ENCODE measurements at places on chromosomes 16 and 17. TPM values are rescaled to one million over a fixed set of nuclear protein-coding genes. Genes with fewer than 3 reads are reported as not detected.

DNA sequence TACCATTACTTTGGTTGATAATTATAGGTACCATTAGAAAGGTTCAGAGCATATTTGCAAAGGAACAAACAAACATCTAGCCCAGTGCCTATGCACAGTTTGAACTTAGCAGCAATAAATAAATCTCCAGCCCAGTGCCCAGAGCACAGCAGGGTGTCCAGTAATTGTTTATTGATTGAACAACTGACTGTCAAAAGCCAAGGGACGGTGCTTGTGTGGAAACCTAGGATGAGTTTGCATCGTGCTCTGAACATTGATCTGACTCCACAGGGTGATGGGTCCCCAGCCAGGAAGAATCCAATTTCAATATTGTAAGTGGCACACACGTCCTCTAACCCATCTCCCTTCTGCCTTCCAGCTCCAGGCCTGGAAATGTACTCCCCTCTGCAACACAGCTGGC, 625.5 kb upstream of the C16orf82 start:
- DNase-seq, result no peak

- DNase-seq, result no peak
Observed at GRCh38 chr16:55479430-55480140, 587 bp downstream of the MMP2 start.

DNA sequence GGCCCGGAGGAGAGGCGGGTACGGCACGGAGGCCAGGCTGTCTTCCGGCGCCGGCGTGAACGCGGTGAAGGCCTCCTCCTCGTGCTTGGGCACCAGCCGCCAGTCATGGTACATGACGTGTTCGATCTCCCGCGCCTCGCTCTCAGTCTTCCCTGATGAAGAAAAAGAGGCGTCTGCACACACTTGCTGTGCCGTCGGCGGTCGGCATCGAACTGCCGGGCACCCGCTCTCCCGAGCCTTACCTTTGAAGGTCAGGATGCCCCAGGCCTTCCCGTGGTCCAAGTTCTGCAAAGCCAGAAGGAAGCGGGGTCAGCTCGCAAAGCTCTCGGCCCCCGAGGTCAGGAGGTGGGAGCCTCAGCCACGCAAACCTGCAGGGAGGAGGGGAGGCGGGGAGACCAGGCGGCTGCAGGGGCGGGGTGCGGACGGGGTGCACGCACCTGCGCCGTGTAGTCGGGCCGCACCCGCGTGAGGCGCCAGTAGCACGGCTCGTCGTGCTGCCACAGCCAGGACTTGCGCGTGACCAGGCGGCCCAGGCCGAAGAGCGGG, at the start of gene EME2:
Gene EME2, plus strand, starts transcription at position 449 of the 546 bp plus-strand sequence. CDS start 418 bp downstream, outside the sequence.
- no peak for DNase-seq

- no peak for DNase-seq
Observed at GRCh38 chr17:79862771-79863440, 23.7 kb upstream of the CBX4 start.

- no peak for DNase-seq
Observed at GRCh38 chr17:41098481-41098880, 539 bp upstream of the KRTAP4-8 start.

DNA sequence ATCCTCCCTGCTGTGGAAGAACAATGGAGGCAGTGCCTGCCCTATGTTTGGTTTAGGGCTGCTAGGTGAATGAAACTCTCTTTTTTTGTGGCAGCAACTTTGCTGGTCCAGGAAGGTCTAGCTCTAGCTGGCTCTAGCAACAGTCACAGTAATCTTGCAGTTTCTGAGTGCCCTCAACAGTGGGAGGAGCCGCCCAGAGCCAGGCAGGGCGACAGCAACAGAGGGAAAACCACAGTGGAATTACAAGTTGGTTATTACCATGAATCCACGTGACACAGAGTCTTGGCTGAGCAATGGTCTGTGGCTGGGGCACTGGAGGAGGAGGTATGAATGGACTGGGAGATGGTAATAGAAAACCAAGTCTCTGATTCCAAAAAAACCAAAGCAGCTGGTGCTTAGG, 10.3 kb downstream of the HSPB9 start:
- no peak for DNase-seq

GRCh38 chr17:63596856-63597586, 3.7 kb upstream of the TACO1 start:
- DNase-seq, result no peak

DNA sequence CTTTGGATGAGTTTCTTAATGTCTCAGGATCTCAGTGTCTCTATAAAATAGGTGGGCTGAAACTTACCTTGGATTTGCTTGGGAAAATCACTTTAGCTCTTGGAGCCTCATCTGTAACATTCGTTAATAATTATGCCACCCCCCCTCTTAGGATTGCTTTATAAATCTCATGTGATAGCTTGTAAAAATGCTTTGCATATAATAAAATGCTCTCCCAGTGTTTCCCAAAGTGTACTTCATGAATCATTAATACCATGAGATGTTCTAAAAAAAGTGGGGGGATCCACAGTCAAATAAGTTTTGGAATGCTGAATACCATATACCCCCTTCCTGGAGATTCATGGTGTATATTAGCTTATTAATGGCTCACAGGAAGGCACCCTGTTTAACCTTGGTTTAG, 5.2 kb downstream of the KRT39 start:
- no peak for DNase-seq

GRCh38 chr16:50384500-50385135, 15.8 kb upstream of the BRD7 start:
- no peak for DNase-seq

GRCh38 chr17:57823469-57824401, 26.1 kb downstream of the MRPS23 start:
- DNase-seq, result no peak

- DNase-seq, result no peak
Observed at GRCh38 chr16:28320741-28321140, 28.4 kb downstream of the SBK1 start.

DNA sequence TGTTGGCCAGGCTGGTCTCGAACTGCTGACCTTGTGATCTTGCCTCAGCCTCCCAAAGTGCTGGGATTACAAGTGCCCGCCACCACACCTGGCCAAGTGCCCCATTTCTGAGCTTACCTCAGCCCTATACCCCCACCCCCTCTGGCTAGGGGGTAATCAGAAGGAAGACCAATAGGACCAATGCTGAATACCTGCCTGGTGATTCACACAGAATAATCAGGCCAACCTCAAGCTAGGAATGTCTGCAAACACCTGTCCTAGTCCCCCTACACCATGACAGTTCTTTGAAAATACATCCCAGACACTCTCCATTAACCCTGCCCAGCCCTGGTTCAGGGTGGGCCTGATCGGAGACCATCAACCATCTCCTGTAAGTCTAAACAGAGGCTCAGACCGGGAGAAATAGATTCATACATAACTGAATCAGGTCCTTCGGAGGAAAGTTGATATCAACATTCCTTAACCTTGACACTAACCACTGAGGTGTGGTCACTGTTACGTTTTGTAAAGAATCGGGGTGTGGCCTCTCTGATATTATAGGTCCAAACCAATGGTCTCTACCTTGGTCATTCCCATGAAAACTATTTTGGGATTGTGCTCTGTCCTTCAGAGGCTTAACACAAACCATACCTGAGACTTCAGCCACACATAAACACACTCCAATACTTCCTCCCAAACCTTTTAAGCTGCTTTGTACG, 130.8 kb downstream of the GAS7 start:
- no peak for DNase-seq

DNA sequence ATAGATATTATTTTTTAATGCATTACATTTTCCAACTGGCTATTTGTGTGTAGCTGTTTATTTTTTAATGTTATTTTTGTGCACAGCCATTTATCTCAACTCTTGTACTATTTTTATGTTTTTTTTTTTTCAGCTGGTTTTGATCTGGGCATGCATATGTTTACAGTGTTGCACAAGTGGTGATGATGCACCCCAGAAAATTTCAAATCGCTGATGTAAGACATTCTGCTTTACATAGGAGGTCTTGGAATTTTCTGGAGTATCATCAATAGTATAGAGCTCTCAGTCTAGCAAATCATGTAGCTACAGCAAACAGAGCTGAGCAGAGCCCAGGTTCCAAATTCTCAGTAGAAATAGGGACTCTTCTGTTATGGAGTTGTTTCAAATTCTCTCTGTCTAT, 30.2 kb downstream of the CACNG5 start:
- DNase-seq, result no peak

DNA sequence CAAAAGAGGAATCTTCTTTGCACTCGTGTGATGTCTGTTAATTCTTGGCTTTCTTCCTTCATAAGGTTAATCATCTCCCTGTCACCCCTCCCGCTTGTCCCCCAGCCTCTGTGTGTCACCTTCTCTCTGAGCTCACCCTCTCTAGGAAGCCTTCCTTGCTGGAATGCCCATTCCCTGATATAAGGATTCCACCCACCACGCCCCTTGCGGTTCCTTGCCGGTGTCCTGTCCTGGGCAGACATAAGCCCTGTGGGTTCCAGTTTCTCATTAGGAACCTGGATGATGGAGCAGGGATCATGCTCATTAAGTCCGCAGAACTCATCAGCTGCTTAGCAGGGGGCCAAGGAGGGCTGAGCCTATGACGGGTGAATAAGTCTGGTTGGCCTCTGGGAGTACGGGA, 559.3 kb downstream of the MAF start:
- no peak for DNase-seq

- DNase-seq, result no peak
Observed at GRCh38 chr17:72850410-72851118, 241.9 kb downstream of the SLC39A11 start.

- DNase-seq, result no peak
Observed at GRCh38 chr16:31455601-31456314, 3.5 kb upstream of the ARMC5 start.

DNA sequence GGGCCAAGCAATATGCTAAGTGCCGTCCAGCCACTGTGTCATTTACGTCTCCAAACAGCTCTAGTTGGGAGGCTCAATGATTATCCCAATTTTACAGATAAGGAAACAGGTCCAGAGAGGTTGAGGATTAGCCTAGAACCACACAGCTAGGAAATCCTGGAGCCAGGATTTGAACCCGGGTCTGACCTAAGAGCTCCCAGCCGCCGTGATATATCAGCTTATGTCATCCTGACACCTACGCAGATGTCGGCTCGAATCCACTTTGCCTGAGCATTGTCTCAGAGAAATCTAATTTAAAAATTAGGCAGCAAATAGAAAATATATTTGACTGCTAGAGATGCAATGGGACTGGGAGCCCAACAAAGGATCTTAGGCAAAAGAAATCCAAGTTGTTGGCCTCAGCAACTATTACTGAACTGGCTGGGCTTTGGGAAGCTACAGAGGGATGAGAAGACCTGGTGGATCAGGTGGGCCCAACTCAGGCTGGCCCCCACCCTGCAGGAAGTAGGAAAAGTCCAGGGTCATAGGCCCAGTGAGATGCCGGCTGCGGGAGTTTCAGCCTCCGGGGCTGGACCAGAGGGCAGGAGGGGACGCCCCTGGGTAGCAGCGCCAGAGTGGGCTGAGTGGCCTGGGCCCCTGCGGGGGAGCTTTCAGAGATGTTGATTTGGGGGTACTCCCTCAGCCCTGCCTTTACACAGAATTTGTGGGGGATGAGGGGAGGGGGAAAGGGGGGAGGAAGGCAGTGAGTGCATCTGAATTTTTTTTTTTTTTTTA, 35.1 kb upstream of the IL21R start:
- DNase-seq, result no peak

- no peak for DNase-seq
Observed at GRCh38 chr16:57829969-57830360, 27.7 kb upstream of the KIFC3 start.

- no peak for DNase-seq
Observed at GRCh38 chr17:73772107-73772705, 128.0 kb upstream of the SDK2 start.

DNA sequence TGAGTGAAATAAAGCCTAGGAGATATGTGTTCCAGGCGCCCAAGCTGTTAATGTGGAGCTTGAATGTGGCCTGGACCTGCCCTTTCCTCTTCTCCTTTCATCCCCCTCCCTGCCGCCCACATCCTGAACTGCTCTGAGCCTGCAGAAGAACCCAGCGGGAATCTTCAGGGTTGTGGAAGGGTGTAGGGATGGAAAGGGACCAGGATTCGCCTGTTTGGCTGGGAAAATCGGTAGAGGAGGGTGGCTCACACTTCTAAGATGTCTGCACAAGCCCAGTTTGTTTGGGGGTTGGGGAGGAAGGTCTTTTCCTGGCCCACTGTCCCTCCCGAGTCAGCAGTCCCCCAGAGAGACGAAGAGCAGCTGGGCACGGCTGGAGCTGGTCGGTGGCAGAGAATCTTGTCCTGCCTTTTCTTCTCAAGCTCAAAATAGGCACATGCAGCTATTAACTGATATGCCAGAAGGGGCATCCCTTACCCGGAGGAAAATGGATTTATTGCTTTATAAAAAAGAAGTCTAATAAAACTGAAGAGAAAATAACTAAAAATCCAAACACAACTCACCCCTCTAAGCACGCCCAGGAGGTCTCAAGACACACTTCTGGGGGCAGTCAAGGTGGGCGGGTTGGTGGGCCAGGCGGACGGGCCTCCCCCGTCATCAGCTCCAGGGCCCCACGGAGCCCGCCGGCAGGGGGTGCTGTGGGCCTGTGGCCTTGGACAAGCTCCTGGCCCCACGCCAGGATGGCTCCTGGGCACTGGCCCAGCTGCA, 11.5 kb upstream of the PITPNA start:
- peak; percentile 91 for DNase-seq

DNA sequence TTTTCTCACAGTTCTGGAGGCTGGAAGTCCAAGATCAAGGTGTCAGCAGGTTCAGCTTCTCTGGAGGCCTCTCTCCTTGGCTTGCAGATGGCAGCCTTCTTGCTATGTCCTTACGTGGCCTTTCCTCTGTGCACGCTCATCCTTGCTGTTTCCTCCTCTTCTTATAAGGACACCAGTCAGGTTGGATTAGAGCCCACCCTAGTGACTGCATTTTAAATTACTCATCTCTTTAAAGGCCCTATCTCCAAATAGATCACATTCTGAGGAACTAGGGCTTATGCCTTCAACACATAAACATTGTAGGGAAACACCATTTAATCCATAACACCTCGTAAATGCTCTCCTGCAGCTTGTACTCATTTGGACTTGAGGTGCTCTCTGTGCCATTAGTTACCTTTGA, 36.3 kb downstream of the DHRS7C start:
- no peak for DNase-seq

- DNase-seq, result no peak
Observed at GRCh38 chr17:32488604-32489180, 1.9 kb downstream of the CDK5R1 start.

GRCh38 chr17:42101513-42102292, 3.4 kb upstream of the ZNF385C start:
- DNase-seq, result no peak

- no peak for DNase-seq
Observed at GRCh38 chr16:15572329-15573001, 70.5 kb downstream of the MARF1 start.

KRT23 gene
- total RNA-seq, result 2.8 TPM

JPH3 gene
- 15.4 TPM for total RNA-seq

ADAD2 gene
- total RNA-seq, result not detected

CA5A gene
- total RNA-seq, result not detected

RAD51D gene
- total RNA-seq, result 12.0 TPM

TP53TG3B gene
- total RNA-seq, result not detected

CFAP97D1 gene
- total RNA-seq, result 0.07 TPM

ACSM5 gene
- not detected for total RNA-seq

EVI2B gene
- total RNA-seq, result not detected

SLC5A11 gene
- total RNA-seq, result 0.22 TPM

KATNIP gene
- total RNA-seq, result 33.7 TPM

TBC1D3C gene
- total RNA-seq, result 0.18 TPM

DDX28 gene
- total RNA-seq, result 12.5 TPM

C17orf78 gene
- total RNA-seq, result not detected

Data from mesothelial cell of epicardium (in vitro differentiated cells).